ENCODE measurements at places on chromosomes 1 and 21.

- no peaks in the 10 kb centered on the region for H3K4me1 ChIP-seq
- no peak overlapping the region for H3K27ac ChIP-seq
- H3K36me3 ChIP-seq: no peaks in the 10 kb centered on the region
- no peak for DNase-seq
- H3K4me3 ChIP-seq: no peak overlapping the region
- no peaks in the 10 kb centered on the region for H3K27me3 ChIP-seq
Measured at GRCh38 chr21:29504751-29505321, 206.1 kb downstream of the BACH1 start.

DNA sequence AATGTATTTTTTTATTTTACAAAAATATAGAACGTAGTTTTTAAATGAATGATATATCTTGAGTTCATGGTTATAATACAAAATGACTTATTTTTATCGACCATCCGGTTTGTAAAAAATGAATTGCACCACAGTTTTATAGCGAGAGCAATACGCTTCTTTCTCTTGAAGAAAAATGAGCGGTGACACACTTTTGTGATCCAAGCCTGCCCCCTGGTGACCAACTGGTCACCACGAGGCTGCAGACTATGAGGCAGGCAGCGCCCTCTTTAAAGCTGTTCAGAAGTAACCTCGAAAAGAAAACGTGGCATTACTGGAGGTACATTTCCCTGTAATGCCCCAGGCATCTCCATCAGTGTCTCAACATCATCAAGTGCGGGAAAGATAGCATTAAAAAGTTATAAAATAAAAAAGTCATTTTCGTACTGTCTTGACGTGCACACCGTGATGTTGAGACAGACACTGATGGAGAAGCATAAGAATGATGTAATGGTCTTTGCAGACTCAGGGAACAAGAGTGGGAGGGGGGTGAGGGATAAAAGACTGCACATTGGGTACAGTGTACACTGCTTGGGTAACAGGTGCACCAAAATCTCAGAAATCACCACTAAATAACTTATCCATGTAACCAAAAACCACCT is 734.2 kb upstream of the ADAMTS5 start:
- no peaks in the 10 kb centered on the region for H3K27me3 ChIP-seq

DNA sequence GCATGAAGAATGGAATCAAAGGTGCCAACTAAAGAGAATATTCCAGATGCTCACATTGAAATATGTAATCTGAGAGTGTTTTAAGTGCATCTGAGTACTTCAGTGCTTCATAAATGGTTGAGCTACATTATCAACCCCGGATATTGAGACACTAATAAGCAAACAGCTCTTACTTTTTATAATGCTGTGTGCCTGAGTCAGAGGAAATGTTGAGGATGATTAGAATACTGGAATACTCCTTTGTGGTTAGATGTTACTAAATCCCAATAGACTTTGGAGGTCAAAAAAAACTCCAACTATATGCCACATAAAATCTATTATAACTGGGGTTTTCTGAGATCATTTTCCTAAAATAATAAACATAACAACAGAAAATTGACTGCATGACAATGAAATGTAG is 12.5 kb upstream of the KCNA3 start:
- no peak overlapping the region for H3K4me3 ChIP-seq
- no peak for DNase-seq
- no peaks in the 10 kb centered on the region for H3K36me3 ChIP-seq
- H3K27ac ChIP-seq: no peak overlapping the region
- H3K27me3 ChIP-seq: peaks cover 3% of the 10 kb centered on the region
- H3K4me1 ChIP-seq: no peaks in the 10 kb centered on the region

DNA sequence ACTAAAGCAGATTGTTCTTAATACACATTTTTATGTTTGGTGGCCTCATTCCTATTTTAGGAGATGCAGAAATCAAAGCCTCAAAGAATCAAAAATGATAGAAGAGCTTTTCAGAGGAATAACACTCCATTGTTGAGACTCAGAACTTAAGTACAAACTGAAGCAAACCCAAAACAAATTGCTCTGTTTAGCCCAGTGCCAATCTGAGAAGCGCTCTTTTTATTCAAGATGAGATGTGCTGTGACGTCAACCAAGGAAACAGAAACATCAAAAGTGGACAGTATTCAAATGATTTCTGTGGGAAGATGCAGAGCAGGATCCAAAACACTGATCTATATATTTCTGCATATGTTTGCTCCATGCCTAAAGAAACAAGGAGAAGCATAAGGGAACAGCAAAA is 18.0 kb downstream of the COLGALT2 start:
- H3K27me3 ChIP-seq: no peaks in the 10 kb centered on the region
- no peak overlapping the region for H3K27ac ChIP-seq
- H3K36me3 ChIP-seq: no peaks in the 10 kb centered on the region
- no peaks in the 10 kb centered on the region for H3K4me1 ChIP-seq
- no peak for DNase-seq
